ENCODE measurements at places on chromosomes 4 and X. TPM values are rescaled to one million over a fixed set of nuclear protein-coding genes. Genes with fewer than 3 reads are reported as not detected.

GRCh38 chr4:110626532-110627153 lies 3.8 kb upstream of the PITX2 start:
- DNase-seq, result no peak

DNA sequence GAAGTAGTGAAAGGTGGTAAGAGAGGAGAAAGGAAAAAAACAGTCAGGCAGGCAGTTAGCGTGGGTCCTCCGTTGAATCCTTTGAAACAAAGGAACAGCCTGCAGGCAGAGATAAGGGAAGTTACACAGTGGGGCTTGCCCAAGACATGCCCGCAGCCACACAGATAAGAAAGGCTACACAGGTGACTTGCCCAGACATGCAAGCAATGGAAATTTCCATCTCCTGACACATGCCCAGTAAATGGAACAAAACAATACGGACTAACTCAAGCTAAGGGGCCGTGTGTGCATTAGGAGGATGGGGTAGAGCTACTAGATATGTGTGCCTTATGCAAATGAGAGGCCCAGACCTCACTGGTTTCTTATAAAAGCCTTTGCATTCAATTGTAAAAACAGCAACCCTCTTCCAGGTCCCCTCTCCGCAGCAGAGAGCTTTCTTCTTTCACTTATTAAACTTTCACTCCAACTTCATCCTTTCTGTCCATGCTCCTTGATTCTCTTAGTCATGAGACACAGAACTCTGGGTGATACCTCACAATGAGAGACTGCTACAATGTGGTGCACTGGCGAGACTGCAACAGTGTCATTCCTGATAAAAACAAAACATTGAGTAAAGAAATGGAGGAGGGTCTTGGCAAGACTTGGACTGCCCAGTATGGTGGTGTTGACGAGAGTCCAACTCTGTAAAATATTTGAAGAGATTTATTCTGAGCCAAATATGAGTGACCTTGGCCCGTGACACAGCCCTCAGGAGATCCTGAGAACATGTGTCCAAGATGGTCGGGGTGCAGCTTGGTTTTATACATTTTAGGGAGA lies 997.4 kb upstream of the PRKX start:
- DNase-seq, result no peak

DNA sequence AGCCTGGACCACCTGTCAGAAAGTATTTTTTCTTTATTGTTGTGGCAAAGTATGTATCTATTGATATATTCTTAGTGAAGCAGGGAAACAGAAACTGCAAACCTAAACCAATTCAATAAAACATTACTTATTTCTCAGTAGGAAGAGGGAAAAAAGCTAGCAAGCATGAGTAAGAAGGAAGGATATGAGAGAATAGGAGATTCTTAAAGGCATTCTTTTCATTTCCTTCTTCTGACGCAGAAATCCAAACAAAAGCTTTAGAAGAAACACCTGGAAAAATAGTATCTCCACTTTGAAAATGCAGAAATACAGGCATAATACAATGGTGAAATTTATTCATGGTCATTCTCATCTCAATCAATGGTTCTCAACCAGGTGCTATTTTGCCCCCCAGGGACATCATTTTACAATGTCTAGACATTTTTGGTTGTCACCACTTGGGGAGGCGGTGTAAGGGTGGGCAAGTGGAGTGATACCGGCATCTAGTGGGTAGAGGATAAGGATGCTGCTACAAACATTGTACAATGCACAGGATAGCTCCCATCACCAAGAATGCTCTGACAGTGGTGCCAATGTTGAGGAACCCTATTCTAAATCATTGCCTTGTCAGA lies 21.7 kb upstream of the ATXN3L start:
- DNase-seq, result no peak

DNA sequence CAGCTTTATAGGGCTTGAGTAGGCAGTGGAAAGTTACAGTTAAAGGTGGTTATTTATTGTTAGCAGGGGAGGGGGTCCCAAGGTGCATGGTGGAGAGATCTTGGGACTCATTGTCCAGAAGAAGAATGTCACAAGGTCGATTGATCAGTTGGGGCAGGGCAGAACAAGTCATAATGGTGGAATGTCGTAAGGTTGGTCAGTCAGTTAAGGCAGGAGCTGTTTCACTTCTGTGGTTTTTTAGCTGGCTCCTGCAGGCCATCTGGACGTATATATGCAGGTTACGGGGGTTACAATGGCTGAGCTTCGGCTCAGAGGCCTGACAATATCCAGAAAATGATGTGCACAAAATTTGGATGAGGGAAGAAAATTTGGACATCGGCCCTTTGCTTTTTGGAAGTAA lies 7.1 kb downstream of the OFD1 start:
- no peak for DNase-seq

DNA sequence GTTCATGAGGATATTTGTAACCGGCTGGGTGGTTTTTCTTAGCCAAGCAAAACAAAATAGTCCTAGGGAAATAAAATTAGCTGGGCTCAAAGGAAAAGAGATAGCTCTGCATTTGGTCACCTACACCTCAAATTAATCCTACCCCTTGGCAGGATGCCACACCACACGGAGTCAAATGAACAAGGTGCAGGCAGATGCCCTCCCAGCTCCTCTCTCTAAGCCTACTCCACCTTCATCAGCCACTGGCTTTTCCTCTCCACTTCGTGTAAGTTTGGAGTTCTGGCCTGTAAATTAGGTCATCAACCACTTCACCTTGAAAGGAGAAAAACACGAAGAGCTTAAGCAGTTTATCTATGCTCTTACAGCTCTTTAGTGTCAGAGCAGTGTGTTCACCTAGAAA lies 1.4 kb downstream of the DDIT4L start:
- no peak for DNase-seq

The USP17L15 gene
- not detected for polyA plus RNA-seq

The AWAT2 gene
- polyA plus RNA-seq, result not detected

Measured in CD4-positive, CD25-positive, alpha-beta regulatory T cell (primary cell).